ENCODE measurements at places on chromosomes 12 and 14. TPM values are rescaled to one million over a fixed set of nuclear protein-coding genes. Genes with fewer than 3 reads are reported as not detected.

PROX2 gene
- total RNA-seq = not detected

PARPBP gene
- 11.2 TPM for total RNA-seq

DLST gene
- total RNA-seq = 72.3 TPM

MAP1LC3B2 gene
- 0.29 TPM for total RNA-seq
